IPS-NIHi11 (cell line): ENCODE measurements at places on chromosomes 7 and 10.

- no peak for DNase-seq
These were observed 19.4 kb upstream of the UTF1 start for GRCh38 chr10:133210398-133211140.

DNA sequence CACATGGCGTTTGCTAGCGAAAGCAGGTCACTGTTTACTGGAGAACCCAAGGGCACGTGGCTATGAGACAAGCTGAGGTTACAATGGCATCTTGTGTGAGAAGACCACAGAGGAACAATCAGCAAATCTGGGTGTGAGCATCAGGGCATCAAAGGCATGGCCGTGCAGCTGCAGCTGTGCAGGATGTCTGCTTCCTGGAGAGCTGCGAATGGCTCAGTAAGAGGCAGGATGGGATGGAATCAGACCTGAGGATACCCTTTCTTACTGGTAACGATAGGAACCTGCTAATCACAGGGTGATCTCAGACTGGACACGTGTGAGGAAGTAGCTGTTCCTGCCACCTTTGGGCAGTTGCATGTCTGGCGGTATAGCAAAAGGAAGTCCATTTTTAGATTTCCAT, 119.5 kb downstream of the RNF216 start:
- no peak for DNase-seq

- DNase-seq = no peak
These were observed 26.4 kb upstream of the SRGN start for GRCh38 chr10:69061305-69062161.

DNA sequence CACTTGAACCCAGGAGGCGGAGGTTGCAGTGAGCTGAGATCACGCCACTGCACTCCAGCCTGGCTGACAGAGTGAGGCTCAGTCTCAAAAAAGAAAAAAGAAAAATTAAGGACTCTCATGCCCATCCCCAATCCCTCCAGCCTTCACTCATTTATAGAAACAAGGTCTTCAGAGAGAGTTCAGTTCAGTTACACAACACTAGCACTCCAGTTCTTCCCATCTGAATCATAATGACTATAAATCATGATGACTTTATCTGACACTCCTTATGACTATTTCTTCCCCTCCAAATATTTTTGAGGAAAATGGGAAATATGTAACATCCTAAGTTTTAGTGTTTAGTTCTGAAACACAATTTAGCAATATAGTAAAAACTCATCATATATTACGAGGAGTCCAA, 107.4 kb upstream of the LSM8 start:
- no peak for DNase-seq

- DNase-seq = peak; percentile 46
These were observed 125.3 kb downstream of the ADARB2 start for GRCh38 chr10:1611936-1612550.

DNA sequence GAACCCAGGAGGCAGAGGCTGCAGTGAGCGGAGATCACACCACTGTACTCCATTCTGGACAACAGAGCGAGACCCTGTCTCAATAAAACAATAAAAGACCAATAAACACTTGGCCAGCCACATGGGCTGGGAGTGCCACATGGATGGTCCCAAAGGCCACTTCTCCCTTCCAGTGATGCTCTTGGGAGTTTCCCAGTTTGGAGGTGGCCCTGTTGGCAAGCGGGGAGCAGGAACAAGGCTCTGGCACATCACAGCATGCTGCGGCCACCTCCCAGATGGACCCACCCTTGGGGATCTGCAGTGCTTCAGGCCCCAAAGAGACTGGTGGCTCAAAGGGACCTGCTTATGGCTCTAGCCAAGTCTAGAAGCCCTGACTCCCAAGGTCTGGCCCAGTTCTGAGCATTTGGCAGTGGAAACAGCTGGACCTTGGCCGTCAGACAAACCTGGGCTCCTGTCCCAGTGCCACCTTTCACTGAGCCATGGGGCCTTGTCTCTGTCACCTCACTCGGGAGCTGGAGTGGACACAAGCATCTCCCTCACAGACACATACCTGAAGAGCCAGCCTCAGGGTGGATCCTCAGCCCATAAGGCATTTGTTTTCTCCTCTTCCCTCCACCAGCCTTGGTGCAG, 91.7 kb downstream of the COL13A1 start:
- no peak for DNase-seq

DNA sequence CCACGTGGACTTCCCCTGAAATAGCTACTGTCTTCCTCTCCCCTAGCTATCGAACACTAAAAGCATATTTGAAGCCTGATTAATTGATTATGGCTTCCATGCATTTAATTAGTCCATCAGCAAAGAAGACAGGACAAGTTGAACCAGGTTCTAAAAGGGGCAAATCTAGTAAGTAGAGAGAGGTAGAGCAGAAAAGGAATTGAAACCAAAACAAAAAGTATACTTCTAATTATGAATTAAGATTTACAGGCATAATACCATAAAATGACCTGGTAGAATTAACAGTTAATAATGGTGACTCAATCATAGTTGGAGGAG, 393 bp upstream of the DNAJC1 start:
- DNase-seq = no peak

GRCh38 chr10:6101181-6101580, 12.3 kb downstream of the RBM17 start:
- no peak for DNase-seq

DNA sequence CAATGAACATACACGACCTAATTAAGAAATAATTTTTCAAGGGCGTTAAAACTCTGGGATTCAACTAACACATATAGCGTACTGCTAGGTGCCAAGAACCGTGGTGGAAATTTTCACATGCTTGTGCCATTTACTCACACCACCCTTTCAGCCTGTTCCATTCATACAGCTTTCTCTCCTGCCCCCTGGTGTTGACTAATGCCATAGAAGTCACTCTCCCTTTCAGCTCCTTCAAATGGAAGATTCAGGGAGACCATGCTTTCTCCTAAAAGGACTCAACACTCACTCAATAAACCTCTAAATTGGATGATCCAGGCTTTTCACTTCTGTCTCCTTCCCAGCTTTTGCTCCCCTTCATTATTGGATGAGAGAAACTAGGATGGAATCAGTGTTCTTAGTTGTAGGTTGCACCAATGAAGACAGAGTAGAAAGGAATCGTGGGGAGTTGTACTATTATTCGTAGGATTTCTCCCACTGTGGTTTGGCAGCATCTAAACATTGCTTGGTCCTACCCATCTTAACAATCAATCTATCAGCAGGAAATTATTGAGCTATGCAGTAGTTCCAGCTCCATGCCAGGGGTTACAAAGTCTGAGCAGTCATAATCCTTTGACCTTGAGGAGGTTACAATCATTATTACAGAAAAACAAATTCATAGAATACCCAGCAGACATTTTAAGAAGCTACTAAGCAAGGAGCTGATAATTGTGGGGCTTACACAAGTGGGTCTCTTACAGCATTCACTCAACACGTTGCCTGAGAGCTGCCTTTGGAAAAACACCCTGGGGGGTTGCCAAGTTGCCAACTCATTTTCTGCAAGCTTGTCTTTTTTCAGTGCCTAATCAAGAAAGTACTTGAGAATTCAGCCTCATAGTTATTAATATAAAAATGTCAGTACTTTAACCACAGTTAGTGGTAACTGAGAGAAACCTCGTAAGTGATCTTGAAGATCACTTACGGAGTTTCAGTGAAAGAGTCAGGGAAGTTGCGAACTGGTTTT, 2.8 kb upstream of the PPP1R3C start:
- peak; percentile 66 for DNase-seq

DNA sequence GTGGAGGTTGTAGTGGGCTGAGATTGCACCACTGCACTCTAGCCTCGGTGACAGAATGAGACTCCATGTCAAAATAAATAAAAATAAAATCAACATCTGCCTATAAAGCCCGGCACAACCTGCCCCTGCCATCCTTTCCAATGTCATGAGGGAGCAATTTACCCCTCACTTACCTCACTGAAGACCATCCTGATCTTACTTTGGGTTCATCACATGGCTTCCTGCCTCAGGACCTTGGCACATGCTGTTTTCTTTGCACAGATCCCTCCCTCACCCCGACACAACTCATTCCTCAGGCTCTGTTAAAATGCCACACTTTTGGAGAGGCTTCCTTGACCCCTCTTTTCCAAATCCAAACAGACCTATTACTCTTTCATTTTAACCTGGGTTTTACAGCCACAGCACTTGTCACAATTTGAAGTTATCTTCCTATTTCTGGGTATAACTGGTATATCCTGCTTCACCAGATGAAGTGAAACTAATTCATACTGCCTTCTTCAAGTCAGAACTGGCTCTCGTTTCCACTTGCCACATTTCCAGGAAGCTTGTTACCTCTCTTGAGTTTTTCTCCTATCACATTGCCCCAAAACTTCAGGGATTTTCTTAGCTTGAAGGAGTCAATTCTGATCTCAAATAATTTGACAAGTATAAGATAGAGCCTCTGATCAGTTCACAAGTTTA, 69.3 kb upstream of the PARD3 start:
- no peak for DNase-seq

GRCh38 chr10:20247454-20247853, 431.2 kb downstream of the PLXDC2 start:
- DNase-seq = no peak

DNA sequence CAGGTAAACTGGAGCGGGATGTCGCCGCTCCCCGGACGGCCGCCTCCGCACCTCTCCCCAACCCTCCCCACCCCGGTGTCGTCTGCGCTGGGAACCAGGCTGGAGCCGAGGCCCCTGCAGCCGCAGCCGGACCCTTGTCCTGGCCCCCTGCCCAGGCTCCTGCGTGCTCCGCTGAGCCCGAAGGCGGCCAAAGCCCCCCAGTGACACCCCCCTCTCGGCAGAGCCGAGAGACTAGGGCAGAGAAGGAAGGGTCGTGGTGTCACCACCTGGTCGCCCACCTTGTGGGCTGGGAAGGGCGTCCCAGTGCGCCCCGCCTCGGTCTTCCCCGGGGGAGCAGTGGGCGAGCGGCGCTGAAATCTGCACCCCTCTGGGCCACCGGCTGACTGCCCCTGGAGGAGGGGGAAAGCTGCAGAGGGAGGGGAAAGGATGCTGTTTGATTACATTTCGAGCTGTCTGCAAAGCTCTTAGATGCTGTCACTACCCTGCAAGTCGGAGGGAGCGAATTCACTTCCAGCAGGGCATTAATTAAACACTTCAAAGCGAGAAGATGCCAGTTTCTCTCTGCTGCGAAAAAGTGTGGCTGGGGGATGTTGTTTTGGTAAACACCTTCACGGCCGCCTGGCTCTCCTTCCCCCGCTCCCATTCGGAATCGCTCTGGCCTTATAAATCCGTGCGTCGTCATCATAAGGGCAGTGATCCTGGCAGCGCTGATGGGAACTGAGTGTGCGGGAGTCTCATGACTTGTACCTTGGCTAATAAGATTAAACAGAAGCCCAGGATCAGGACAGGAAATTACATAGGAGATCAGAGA, 622 bp downstream of the DYNC1I1 start:
- DNase-seq = peak; percentile 25

GRCh38 chr7:25789701-25790640, 362.0 kb upstream of the NFE2L3 start:
- DNase-seq = no peak
